Suprapubic skin (tissue), 4 donors: ENCODE measurements at places on chromosomes 3 and 15.

DNA sequence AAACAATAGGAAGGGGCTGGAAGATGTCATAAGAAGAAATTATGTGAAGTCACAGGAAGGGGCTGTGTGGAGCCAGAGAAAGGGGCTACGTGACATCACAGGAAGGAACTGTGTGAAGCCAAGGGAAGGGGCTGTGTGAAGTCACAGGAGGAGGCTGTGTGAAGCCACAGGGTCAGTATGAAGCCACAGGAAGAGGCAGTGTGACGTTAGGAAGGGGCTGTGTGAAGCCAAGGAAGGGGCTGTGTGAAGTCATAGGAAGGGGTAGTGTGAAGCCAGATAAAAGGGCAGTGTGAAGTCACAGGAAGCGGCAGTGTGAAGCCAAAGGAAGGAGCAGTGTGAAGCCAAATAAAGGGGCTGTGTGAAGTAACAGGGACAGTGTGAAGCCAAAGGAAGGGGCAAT lies 32.5 kb downstream of the GASK1A start:
- no peak overlapping the region for H3K4me3 ChIP-seq
- DNase-seq = no peak
- no peaks in the 10 kb centered on the region for H3K27me3 ChIP-seq
- H3K36me3 ChIP-seq = no peaks in the 10 kb centered on the region
- H3K27ac ChIP-seq = no peak overlapping the region
- H3K4me1 ChIP-seq = no peaks in the 10 kb centered on the region

DNA sequence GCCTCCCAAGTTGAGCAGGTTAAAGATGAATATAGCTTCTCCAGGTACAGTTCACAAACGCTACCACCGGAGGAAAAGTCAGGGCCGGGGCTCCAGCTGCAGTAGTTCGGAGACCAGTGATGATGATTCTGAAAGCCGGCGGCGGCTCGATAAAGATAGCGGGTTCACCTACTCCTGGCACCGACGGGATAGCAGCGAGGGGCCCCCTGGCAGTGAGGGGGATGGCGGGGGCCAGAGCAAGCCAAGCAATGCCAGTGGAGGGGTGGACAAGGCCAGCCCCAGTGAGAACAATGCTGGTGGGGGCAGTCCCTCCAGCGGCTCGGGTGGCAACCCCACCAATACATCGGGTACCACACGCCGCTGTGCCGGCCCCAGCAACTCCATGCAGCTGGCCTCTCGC lies 61.4 kb downstream of the SNRK start:
- no peak overlapping the region for H3K4me3 ChIP-seq
- no peaks in the 10 kb centered on the region for H3K27me3 ChIP-seq
- H3K27ac ChIP-seq = no peak overlapping the region

DNA sequence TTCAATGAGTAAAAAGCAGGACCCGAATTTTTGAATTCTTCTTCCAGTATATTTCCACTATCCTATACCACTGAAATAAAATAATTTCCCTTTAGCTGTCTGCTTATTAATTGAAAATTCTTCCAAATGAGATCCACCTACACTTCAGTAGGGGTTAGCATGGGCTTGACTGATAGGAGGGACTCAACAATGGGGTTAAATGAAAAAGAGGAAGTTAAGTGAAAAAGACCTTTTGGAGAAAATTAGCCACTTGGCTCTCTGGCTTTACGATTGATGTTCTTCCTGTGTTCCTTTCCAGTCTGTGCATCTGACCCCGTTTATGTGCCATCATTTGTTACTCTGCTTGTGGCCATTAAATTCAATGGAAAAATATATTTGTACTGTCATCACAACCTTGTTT lies 54.0 kb upstream of the GCNT3 start:
- H3K27ac ChIP-seq = no peak overlapping the region
- no peak overlapping the region for H3K4me3 ChIP-seq
- no peaks in the 10 kb centered on the region for H3K4me1 ChIP-seq
- no peak for DNase-seq
- H3K36me3 ChIP-seq = no peaks in the 10 kb centered on the region
- H3K27me3 ChIP-seq = no peaks in the 10 kb centered on the region

GRCh38 chr15:77904436-77904821 lies 173.1 kb downstream of the TBC1D2B start:
- H3K4me3 ChIP-seq = no peak overlapping the region
- peaks cover 9% of the 10 kb centered on the region for H3K4me1 ChIP-seq
- H3K36me3 ChIP-seq = no peaks in the 10 kb centered on the region
- H3K27me3 ChIP-seq = no peaks in the 10 kb centered on the region

DNA sequence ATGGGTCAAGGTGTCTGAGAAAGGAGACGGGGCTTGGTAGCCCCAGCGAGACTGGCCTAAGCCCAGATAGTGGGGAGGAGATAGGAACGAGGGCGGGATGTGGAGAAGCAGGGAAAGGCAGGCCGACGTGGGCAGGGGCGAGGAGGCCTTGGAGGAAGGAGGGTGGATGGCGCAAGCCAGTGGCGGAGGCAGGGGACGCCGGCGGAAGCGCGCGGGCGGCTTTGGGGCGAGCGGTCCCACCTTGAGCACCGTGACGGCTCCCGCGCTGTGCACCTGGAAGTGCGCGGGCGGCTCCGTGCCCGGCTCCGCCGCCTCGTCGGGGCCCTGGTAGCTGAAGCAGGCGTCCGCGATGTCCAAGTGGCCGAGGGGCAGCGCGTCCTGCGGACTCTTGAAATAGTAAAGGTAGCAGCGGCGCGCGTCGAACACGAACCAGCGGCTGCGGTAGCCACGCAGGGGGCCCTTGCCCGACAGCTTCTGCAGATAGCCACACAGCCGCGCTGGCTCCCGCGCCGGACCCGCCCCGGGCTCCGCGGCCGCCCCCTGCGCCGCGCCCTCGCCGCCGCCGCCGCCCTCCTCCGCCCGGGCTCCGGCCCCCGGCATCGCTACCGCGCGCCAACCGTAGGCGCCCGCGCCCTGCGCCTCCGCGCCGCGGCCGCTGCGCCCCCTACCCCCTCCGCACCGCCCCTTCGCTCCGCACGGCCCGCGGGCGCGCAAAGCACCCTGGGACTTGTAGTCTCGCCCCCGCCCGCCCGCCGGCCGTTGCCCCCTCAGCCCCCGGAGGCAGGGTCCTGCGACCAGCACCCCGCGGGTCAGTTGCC lies at the start of gene TBC1D2B:
TBC1D2B (minus strand) TSS at position 659 of the 818 bp plus-strand sequence; CDS start at position 600, 59 bp downstream.
- H3K27ac ChIP-seq = peak within 1 kb of the TSS; percentile 93
- peak within 1 kb of the TSS; percentile 94 for H3K4me3 ChIP-seq
- no peaks in the 10 kb centered on the region for H3K36me3 ChIP-seq
- H3K4me1 ChIP-seq = peaks cover 53% of the 10 kb centered on the region
- H3K27me3 ChIP-seq = no peaks in the 10 kb centered on the region
- no peak for DNase-seq

GRCh38 chr3:150308481-150309256 lies 99.4 kb upstream of the TSC22D2 start:
- H3K4me3 ChIP-seq = no peak overlapping the region
- no peaks in the 10 kb centered on the region for H3K36me3 ChIP-seq
- no peaks in the 10 kb centered on the region for H3K27me3 ChIP-seq

DNA sequence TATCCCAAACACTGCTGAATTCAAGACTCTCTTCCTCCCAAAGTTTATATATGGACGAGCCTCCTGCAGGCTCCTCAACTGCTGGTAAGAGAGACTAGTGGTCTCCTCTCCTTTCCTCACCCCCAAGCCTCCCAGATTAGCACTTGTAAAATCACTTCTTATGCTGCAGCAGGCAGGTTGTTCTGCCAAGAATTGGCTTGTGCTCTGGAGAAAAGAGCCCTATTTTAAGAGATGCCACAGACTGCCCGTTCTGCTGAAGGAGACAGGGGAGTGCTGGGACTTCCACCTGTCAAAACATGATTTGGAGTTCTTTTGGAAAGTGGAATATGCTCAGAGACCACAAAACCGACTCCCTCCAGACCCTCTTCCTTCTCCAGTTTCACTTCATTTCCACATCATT lies 230.9 kb upstream of the EIF1B start:
- H3K27me3 ChIP-seq = no peaks in the 10 kb centered on the region
- no peaks in the 10 kb centered on the region for H3K36me3 ChIP-seq

DNA sequence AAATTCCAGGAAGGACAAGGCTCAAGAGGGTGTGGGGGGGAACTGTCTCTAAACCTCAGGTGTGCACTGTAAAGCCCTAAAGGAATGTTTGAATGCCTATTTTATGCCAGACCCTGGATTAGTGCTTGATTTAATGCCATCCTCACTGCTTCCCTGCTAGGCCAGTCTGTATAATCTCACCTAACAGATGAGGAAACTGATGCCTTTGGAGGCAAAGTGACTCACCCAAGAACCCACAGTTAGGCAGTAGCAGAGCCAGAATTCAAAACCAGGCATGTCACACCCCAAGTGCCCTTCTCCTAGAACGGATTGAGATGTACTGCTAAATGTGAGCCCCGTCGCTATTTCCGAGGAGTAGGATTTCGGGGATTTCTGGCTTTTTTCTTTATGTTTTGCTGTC lies 7.8 kb downstream of the CAMK1 start:
- no peak overlapping the region for H3K4me3 ChIP-seq
- H3K4me1 ChIP-seq = no peaks in the 10 kb centered on the region
- no peak overlapping the region for H3K27ac ChIP-seq
- peaks cover 63% of the 10 kb centered on the region for H3K36me3 ChIP-seq
- DNase-seq = no peak

GRCh38 chr3:138472141-138472825 lies 37.9 kb downstream of the ESYT3 start:
- H3K27me3 ChIP-seq = no peaks in the 10 kb centered on the region
- no peak overlapping the region for H3K4me3 ChIP-seq
- peaks cover 4% of the 10 kb centered on the region for H3K4me1 ChIP-seq
- DNase-seq = no peak
- no peaks in the 10 kb centered on the region for H3K36me3 ChIP-seq
- no peak overlapping the region for H3K27ac ChIP-seq

DNA sequence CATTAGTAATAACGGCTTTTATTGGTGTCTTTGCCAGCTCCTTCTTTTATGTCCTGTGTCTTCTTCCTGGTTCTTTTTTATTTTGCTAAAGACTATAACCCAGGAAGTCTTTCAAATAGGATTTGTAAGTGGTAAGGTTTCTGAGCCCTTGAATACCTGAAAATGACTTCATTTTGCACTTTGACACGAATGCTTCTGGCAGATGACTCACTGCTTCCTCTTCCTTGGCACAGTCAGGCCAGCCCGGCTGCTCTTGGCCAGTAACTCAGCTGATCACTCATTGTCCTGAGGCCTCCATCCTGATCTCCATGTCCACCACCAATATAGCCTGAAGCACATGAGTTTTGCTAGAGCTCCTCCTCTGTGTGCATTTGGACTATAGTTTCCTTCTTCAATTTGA lies 48.7 kb upstream of the NR2E3 start:
- no peaks in the 10 kb centered on the region for H3K4me1 ChIP-seq
- H3K36me3 ChIP-seq = peaks cover 6% of the 10 kb centered on the region
- H3K4me3 ChIP-seq = no peak overlapping the region
- H3K27ac ChIP-seq = no peak overlapping the region
- no peak for DNase-seq
- H3K27me3 ChIP-seq = no peaks in the 10 kb centered on the region

DNA sequence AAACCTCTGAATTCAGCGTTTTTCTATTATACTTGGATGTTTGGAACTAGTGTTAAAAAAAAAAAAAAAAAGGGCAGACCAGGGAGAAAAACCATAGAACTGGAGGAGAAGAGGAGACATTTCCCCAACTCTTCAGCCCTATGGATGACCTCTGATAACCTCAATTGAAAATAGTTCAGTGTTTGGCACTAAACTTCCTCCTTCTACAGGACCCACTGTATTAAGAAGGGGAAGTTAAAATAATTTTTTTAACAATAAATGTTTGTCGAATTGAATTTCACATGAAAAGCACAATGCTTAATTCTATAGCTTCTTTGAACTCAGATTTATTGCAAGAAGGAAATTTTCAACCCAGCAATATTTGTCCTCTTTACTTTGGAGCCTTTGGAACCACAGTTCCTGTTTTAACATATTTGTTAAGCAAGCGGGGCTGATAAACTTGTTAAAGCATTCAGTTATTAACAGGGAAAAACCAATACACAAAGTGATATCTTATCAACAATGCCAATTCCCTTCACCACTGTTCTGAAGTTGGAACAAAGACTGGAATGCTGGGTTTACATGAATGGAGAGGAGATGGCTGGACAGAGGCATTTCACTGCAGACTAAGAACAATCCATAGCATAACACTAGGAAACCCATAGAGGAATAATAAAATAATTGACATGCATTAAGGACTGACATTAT lies 3.1 kb upstream of the A4GNT start:
- H3K4me1 ChIP-seq = no peaks in the 10 kb centered on the region
- no peak overlapping the region for H3K27ac ChIP-seq
- no peaks in the 10 kb centered on the region for H3K27me3 ChIP-seq
- H3K36me3 ChIP-seq = no peaks in the 10 kb centered on the region
- no peak for DNase-seq

DNA sequence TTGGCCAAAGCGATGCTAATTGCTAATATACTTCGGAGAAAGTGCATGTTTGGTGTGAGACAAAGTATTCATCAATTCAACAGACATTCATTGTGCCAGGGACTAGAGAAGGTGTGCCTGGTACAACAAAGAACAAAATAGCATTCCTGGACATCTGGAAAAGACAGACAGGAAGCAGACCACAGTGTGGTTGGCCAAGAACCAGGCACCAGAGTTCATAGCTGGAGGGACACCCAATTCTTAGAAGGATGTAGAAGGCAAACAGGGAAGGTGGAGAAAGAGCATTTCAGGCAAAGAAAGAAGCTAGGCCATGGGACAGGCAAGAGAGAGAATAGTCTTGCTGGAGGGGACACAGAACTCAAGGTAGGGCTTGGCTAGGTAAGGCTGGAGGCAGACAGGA lies 105.8 kb upstream of the ETV5 start:
- no peak for DNase-seq
- H3K36me3 ChIP-seq = no peaks in the 10 kb centered on the region
- H3K4me1 ChIP-seq = peaks cover 24% of the 10 kb centered on the region
- H3K4me3 ChIP-seq = no peak overlapping the region

DNA sequence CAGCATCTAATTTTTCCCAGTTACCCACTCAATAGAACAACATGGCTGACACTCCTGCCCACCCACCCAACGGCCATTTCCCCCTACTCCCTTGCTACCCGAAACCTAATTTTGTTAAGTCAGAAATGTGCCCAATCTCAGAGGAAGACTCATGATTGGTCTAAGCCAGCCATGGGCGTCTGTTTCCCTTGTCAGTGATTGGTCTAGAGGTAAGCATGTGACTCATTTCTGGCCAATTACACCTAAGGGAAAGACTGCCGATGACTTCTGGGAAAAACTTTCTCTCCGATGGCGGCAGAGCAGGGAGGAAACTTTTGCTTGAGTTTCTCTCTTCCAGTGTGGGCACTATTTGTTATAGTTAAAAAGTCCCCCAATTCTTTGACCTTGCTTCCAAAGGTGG lies 72.9 kb downstream of the RPLP1 start:
- H3K27me3 ChIP-seq = no peaks in the 10 kb centered on the region
- H3K4me3 ChIP-seq = no peak overlapping the region
- H3K36me3 ChIP-seq = no peaks in the 10 kb centered on the region
- no peak overlapping the region for H3K27ac ChIP-seq
